ENCODE measurements at places on chromosomes 12 and 14. TPM values are rescaled to one million over a fixed set of nuclear protein-coding genes. Genes with fewer than 3 reads are reported as not detected.

SSPN gene
- not detected for total RNA-seq

DNA sequence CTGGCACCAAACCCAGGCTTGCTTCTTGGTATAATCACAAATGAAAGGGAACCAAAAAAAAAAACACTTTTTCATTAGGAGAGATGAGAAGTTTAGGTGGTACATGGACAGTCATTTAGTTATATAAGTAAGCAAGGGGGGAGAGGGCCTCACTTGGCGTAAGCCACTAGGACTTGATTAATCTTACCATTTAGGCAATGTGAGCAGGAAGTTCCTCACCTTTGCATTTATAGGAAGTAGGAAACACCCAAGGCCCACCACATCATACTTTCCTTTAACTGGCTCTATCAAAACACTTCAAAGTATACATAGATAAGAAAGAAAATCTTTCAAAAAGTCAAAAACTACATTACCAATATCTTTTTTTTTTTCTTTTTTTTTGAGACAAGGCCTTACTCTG is 6.7 kb upstream of the RPS6KA5 start:
- DNase-seq = no peak

- DNase-seq = no peak
Observed at GRCh38 chr12:85507456-85507855, 227.4 kb downstream of the ALX1 start.

MYF5 gene
- total RNA-seq = not detected

CFL2 gene
- total RNA-seq = 9.8 TPM

TBC1D30 gene
- 0.23 TPM for total RNA-seq

DNA sequence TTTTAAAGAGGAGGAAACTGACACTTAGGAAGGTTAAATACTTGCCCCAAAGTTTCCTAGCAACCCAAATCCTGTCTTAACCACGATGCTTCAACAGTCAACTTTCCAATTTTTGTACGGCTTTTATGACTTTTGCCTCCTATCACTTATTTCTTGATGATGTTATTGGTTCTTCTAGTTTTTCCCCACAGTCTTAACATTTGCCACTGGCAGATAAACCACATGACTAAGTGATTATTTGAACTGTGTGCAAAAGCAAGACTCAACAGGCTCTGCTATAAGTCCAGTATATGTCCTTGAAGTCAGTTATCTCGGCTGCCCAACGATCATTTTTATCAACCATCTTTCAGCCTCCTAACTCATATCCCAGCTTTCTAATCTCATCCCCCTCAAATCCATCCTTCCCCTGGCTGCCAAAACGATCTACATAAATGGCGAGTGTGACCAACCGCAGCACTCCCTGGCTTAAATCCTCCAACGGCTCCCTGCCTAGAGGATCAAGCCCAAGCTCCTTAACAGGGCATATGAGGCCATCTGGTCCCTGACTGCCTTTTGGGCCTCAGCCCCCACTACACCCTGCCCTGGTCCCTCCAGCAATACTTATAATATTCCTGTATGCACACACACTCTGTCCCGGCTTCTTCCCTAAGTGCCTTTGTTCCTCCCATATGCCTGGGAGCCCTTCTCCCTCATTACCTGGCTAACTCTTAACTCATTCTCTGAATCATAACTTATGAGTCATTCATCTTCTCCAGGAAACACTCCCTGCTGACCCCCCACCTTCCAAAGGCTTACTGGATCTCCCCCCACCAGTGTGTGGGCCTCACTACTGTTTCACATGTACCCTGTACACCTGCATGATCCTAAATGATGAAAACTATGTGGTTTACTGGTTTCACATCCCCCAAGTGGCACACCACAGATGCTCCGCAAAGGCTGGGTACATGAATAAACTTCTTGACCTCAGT is 8.8 kb downstream of the VPS37B start:
- no peak for DNase-seq

Data from activated naive CD8-positive, alpha-beta T cell treated with anti-CD3 and anti-CD28 coated beads, Interleukin-2, amount 10 ng/mL, durations not matched to agents 7 days and 5 days (primary cell).